ENCODE measurements at places on chromosomes 6 and 20.

- peak; percentile 24 for DNase-seq
Measured at GRCh38 chr6:88983532-88983931, 20.1 kb upstream of the RNGTT start.

DNA sequence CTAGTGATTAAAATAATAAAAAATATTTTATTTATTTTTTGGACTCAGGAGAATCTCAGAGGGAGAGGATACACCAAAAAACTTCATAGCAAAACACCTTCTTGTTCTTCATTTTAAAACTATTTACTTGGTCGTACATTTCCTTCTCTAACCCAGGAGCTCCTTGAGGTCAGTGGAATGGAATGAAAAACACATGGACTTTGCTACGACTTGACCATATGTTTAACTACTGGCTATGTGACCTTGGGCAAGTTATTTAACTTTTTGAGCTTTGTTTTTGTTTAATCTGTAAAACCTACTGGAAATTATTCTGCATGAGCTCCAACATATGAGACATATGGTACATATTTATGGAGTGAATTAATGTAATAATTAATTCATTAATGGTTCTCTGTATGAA, 1005.5 kb upstream of the CITED2 start:
- DNase-seq, result no peak

GRCh38 chr6:111802015-111802414, 71.2 kb downstream of the FYN start:
- DNase-seq, result no peak

- no peak for DNase-seq
Measured at GRCh38 chr6:4794140-4794707, 18.0 kb downstream of the CDYL start.

DNA sequence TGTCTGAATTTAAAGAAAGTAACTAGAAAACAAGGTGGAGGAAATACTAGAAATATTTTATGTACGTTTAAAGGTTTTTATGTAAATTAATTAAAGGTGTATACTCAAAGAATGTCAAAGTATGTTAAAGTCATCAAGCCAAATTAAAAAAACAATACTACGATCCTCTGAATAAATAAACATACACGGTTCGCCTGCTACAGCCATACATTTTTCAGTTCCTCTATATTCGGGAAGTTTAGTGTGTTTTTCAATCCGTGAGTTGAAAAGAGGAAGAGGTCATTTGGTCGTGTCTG, 626 bp downstream of the STX7 start:
- DNase-seq, result no peak

DNA sequence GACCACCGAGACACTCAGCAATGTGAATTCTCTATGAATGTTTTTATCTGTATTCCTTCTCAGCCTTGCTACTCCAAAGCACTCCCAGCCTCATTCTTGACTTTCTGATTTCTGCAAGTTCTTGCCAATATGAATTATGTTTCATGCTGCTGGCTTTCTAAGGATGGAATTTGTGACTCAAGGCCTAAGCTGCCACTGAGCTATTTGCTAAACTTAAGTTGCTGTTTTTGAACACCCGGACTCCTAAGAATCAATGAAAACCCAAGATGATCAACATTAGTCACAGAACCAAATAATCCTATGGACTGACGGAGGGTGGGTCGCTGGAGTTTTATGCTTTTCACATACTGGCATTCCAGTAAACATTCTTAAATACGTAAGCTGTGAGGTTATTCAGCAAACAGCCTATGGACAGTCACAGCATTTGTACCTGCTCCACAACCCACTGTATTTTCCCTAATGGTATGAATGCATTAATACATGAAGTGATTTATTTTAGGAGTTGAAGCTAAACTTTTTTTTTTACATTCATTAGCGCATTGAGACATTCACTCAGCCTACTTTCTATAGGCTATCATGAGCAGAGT, 8.2 kb upstream of the PXDC1 start:
- DNase-seq, result no peak

GRCh38 chr20:15976047-15976736, 597.1 kb downstream of the KIF16B start:
- no peak for DNase-seq

- no peak for DNase-seq
Measured at GRCh38 chr20:59374261-59374660, 73.8 kb downstream of the EDN3 start.

GRCh38 chr6:38567436-38567835, 72.3 kb downstream of the BTBD9 start:
- peak; percentile 35 for DNase-seq

DNA sequence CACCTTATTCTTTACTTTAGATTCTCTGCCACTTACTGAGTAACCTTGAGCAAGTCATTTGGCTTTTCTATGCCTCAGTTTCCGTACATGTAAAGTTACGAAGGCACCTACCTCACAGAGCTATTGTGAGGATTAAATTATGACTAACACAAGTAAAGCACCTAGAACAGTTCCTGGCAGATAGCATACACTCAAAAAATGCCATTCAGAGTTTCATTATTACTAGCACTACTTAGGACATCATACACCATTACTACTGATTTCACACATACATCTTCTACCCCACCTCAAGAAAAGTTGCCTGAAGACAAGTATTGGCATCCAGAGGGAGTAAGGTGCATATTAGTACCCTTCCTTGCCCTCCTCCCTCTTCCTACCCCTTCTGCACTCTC, 107.8 kb downstream of the OGFRL1 start:
- no peak for DNase-seq

DNA sequence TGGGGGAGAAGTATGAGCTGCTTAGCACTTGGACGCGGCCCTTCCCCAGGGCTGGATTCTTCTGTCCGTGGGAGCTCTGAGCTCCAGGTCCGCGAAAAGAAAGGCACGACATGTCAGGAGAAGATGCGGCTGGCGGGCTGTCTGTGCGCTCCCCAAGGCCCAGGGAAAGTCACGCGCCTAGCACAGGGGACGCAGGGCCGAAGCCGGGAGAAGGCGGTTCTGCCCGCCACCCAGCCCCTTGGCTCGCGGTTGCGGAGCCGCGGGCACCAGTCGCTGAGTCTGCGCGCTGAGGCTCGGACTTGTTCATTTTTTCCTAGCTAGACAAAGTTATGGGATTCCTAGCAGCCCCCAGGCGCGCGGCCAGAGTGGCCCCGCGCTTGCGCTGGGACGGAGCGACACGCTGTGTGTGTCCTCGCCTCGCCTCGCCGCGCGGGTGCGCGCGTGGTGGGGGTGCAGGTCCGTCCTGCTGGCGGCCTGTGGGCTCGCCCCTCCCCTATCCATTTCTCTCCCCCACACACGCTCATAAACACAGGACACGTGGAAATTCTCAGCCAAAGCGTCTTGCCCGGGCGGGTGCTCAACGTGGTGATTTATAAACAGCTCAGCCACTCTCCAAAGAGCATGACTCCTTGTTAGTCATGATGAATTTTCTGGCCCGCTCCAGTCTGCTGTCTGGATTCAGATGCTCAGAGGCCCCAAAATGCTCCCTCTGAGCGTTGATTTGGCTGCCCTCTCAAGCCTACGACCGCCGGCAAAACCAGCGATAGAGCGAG, 1.9 kb upstream of the POU3F2 start:
- peak; percentile 74 for DNase-seq

GRCh38 chr6:99246602-99247001, 102.9 kb downstream of the FAXC start:
- DNase-seq, result no peak

DNA sequence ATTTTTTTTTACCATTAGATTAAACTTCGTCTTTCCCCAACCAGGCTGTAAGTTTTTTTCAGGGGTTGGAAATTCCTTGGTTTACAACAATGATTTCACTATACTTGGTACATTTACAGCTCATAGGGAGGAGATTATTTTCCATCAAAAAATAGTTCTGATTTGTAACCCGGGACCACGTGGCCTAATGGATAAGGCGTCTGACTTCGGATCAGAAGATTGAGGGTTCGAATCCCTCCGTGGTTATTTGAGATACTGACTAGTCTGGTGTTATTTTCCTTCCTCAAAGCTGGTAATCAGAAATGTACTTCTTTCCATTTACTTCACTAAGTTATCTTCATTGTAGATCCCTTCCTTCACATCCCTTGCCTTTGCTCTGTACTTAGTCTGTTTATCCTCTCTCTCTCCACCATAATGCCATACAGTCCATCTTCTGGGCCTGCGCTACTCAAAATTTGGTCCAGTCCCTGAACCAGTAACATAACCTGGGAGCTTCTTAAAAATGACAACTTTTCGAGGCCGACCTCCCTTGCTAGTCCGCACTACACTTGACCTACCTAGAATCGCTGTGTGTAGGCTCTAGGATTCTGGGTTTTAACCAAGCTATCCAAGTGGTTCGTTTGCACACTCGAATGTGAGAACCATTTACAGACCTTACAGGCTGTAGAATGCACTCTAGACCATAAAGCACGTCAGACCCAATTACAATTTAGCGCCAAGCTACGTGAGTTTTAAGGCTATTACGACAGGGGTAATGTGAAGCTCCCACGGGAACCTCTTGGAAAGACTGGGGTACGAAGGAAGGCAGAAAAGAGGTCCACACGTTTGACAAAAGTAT, 42.1 kb upstream of the BTN3A2 start:
- peak; percentile 56 for DNase-seq

GRCh38 chr20:46624946-46625345, 26.3 kb downstream of the SLC13A3 start:
- no peak for DNase-seq

- no peak for DNase-seq
Measured at GRCh38 chr20:42368910-42369309, 750.7 kb upstream of the CHD6 start.

DNA sequence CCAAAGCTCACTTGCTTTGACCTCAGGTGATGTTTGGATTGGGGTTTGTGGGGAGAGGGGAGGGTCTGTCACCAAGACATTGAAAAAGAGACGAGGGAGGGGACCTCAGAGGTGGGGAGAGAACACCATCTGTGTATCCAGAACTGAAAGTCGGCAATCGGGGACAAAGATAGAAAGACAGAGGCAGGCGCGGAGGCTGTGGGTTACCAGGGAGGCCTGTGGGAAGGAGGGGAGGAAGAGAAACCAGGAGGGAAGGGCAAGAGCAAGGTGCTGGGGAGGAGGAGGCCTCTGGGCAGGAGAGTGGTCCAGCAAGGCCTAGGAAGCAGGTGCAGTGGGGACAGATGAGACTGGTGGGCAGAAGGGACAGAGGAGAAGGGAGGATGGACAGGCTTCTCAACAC, 211.2 kb downstream of the CDC5L start:
- no peak for DNase-seq

- no peak for DNase-seq
Measured at GRCh38 chr20:33083544-33084340, 4.3 kb downstream of the BPIFB4 start.
